ENCODE measurements at places on chromosomes 1 and 21. TPM values are rescaled to one million over a fixed set of nuclear protein-coding genes. Genes with fewer than 3 reads are reported as not detected.

Gene NUP210L
- total RNA-seq, result under 0.01 TPM

Gene KRTAP12-2
- total RNA-seq, result not detected

Gene ENTREP3
- total RNA-seq, result 9.6 TPM

Gene RNF223
- total RNA-seq, result not detected

Gene PADI3
- total RNA-seq, result not detected

Gene PLA2G2F
- total RNA-seq, result not detected

Gene C1QA
- not detected for total RNA-seq

Gene RIT1
- 40.2 TPM for total RNA-seq

Gene GBP4
- 0.77 TPM for total RNA-seq

Gene CAMK2N1
- 28.9 TPM for total RNA-seq

Gene IL19
- not detected for total RNA-seq

Gene CLCA4
- not detected for total RNA-seq
